ENCODE measurements at places on chromosomes 3 and 15. TPM values are rescaled to one million over a fixed set of nuclear protein-coding genes. Genes with fewer than 3 reads are reported as not detected.
A peak's percentile ranks its signal among the peaks of the same experiment; 100 is the strongest.

MRPS25 gene
- total RNA-seq, result 40.7 TPM

CADM2 gene
- not detected for total RNA-seq

PLA2G4F gene
- 0.07 TPM for total RNA-seq

TBC1D2B gene
- total RNA-seq, result 67.8 TPM

TCAIM gene
- total RNA-seq, result 23.4 TPM

DNA sequence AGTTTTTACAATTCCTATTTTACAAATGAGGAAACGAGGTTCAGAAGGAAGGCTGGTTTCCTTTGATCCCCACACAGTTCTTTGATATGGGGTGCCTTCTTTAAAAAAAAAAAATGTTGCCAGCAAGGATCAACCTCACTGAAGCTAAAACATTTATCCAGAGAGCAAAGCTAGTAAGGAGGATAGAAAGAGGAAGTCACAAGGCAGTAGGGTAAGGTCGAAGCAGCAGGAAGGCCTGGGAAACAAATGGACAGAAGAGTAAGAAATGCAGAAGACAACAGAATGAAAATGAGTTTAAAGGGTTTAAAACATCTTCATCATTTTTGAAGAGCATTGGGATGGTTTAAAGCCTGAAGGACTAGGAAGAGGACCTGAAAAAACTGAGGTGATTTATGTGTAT is 30.6 kb upstream of the CP start:
- no peak overlapping the region for H3K4me3 ChIP-seq
- no peak for DNase-seq
- H3K36me3 ChIP-seq, result no peaks in the 10 kb centered on the region

GRCh38 chr3:86797946-86798345 is 193.0 kb downstream of the VGLL3 start:
- H3K4me1 ChIP-seq, result no peaks in the 10 kb centered on the region
- no peak for DNase-seq
- no peak overlapping the region for H3K4me3 ChIP-seq
- H3K36me3 ChIP-seq, result no peaks in the 10 kb centered on the region

DNA sequence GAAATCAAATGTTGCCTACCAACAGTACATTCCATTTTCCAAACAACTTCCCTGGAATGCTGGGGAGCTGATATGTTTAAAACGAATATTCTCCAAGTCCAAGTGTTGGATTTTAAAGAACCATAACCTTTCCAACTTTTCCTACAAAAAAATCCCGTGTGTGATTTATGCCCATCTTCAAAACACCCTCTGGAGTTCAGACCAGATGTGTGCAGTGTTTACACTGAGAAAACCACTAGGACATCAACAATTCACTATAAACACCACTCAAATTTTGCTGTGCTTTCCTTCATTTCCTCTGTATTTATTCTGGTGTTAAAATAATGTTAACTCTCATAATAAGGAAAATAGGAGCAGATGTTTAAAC is 2.4 kb downstream of the VGLL4 start:
- no peak for DNase-seq
- H3K27ac ChIP-seq, result peak overlapping the region; percentile 99
- H3K36me3 ChIP-seq, result peaks cover 2% of the 10 kb centered on the region
- H3K27me3 ChIP-seq, result no peaks in the 10 kb centered on the region
- peak overlapping the region; percentile 99 for H3K4me3 ChIP-seq

- peaks cover 8% of the 10 kb centered on the region for H3K36me3 ChIP-seq
- H3K27ac ChIP-seq, result peak within 1 kb of the TSS; percentile 90
- peak; percentile 99 for DNase-seq
- H3K4me3 ChIP-seq, result peak within 1 kb of the TSS; percentile 95
- H3K27me3 ChIP-seq, result no peaks in the 10 kb centered on the region
Observed at GRCh38 chr3:131381445-131382291, at the start of gene NUDT16. NUDT16 (plus strand) TSS chr3:131381774; CDS start chr3:131381805, 31 bp downstream.

DNA sequence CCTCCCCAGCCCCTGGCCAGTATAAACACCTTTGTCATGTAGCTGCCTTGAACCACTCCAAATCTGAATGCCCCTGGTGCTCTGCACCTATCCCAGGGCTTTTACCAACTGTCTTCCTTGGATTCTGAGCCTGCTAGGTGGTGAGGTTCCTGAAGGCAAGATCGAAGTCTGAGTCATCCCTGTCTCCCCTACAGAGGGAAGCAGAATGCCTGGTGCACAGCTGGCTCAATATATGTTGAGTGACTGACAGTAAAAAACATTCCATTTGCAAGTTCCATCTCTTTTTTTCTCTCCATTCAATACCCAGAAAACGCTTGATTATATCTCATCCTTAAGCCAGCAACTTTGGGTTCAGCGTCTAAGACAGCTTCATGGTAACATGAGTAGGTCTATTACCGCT is 24.7 kb downstream of the SLC24A1 start:
- no peak overlapping the region for H3K4me3 ChIP-seq
- H3K27ac ChIP-seq, result no peak overlapping the region
- H3K4me1 ChIP-seq, result peaks cover 8% of the 10 kb centered on the region
- DNase-seq, result no peak
- no peaks in the 10 kb centered on the region for H3K27me3 ChIP-seq

DNA sequence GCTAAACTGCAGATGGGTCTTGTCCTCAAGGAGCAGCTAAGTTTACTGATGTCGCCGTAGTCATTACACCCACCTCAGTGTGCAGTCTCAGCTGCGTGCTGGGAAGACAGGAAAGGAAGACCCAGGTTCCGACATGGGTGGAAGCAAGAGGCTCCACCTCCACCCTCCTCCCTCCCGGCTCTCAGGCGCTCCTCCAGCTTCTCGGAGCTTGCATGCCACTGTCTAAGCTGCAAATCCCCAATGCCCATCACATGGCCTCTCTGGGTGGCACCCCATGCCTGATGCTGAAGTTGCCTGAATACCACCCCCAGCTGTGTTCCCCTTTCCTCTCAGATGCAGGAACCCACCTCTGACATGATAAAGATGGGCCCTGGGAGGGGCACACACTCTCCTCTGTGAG is 58.5 kb downstream of the MGLL start:
- no peak overlapping the region for H3K4me3 ChIP-seq
- H3K27me3 ChIP-seq, result peaks cover 28% of the 10 kb centered on the region
- H3K27ac ChIP-seq, result no peak overlapping the region
- no peak for DNase-seq

GRCh38 chr3:151919030-151919328 is 45.5 kb downstream of the SUCNR1 start:
- H3K27me3 ChIP-seq, result no peaks in the 10 kb centered on the region
- DNase-seq, result no peak
- no peak overlapping the region for H3K27ac ChIP-seq
- H3K36me3 ChIP-seq, result no peaks in the 10 kb centered on the region
- H3K4me1 ChIP-seq, result peaks cover 6% of the 10 kb centered on the region

GRCh38 chr3:29583861-29584260 is 303.0 kb downstream of the RBMS3 start:
- H3K27ac ChIP-seq, result no peak overlapping the region
- no peak overlapping the region for H3K4me3 ChIP-seq
- DNase-seq, result no peak
- no peaks in the 10 kb centered on the region for H3K27me3 ChIP-seq
- no peaks in the 10 kb centered on the region for H3K4me1 ChIP-seq
- no peaks in the 10 kb centered on the region for H3K36me3 ChIP-seq

DNA sequence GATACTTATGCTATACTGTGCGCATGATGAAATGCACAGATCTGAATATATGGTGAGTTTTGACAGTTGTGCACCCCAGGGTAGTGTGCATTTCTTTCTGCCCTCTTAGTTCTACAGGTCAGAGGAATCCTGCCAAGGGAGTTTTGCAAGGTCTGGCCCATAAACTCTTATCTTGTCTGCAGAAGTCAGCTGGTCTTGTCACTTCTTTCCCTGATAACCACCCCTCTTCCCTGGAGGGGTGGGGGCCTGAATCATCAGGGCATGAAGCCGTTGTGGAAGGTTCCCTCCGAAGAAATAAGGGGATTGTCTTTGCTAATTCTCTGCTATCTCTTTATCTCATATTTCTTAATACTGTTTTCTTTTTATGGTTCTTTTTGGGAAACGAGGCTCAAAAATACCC is 30.4 kb downstream of the TRIM71 start:
- DNase-seq, result no peak
- H3K27ac ChIP-seq, result no peak overlapping the region
- no peak overlapping the region for H3K4me3 ChIP-seq
- no peaks in the 10 kb centered on the region for H3K4me1 ChIP-seq
- H3K27me3 ChIP-seq, result peaks cover 2% of the 10 kb centered on the region

DNA sequence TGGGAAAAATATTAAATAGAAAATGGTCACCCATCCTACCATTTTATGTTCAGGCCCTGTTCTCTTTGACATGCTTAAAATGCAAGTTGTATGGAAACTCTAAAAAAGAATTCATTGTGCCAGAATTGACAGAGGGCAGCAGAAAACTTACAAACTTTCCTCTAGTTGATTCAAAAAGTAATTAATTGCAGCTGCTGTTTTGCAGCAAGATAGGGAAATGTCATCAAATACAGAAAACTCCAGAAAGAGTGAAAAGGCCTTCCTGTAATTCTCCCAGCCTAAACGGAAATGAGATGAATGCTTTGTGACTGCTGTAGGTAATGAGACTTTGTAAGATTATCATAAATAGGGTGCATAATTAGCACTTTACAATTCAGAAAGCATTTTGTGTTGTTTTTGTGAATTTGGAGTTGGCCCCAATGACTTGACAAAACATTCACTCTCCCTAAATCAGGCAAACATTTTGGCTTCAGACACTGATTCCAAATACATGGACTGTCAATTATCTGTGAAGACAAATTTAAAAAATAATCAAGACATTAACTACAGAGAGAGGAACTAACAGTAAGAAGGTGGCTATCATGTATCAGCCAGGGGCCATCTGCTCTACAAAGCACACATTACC is 861.8 kb downstream of the SQOR start:
- no peak overlapping the region for H3K4me3 ChIP-seq
- H3K27ac ChIP-seq, result no peak overlapping the region
- DNase-seq, result no peak
- H3K4me1 ChIP-seq, result no peaks in the 10 kb centered on the region
- H3K27me3 ChIP-seq, result no peaks in the 10 kb centered on the region

Measured in activated T-cell treated with anti-CD3 and anti-CD28 coated beads, Interleukin-2, amount 50 U/mL, for 72 hours (primary cell).